ENCODE measurements at places on chromosomes 16 and 17. TPM values are rescaled to one million over a fixed set of nuclear protein-coding genes. Genes with fewer than 3 reads are reported as not detected.

CDH3 gene
- total RNA-seq = 995 TPM

LGALS9B gene
- total RNA-seq = not detected

NOXO1 gene
- total RNA-seq = not detected

SRCIN1 gene
- 4.2 TPM for total RNA-seq

CLDN7 gene
- total RNA-seq = 4.0 TPM

ALDH3A1 gene
- 0.69 TPM for total RNA-seq

NATD1 gene
- 6.1 TPM for total RNA-seq

PTX4 gene
- total RNA-seq = not detected

CDT1 gene
- 3.5 TPM for total RNA-seq

SCGB1C2 gene
- total RNA-seq = not detected

SUMO2 gene
- 159 TPM for total RNA-seq

HOXB13 gene
- total RNA-seq = not detected

NHERF1 gene
- total RNA-seq = 24.6 TPM

WFDC1 gene
- total RNA-seq = not detected

STXBP4 gene
- 11.7 TPM for total RNA-seq

Data from mammary epithelial cell (primary cell).